ENCODE measurements at places on chromosomes 6 and 20.

GRCh38 chr20:60008130-60008808 is 50.0 kb downstream of the CDH26 start:
- peak; percentile 53 for DNase-seq

DNA sequence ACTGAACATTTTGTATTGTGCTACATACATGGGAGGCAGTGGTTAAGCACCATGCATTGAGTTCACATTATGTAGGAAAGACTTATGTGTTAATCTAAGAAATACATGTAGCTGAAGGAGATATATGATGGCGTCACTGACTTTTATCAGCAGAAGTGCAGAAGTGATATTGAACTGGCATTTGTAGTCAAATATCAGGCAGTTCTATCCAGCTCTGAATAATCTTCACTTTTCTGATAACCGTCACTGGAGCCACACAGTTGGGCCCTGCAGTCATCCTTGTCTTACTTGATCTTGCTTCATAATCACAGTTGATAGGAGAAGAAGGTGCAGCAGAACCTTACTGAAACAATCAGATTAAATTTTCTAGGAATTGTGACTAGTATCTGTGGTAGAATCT is 26.4 kb downstream of the CRISP1 start:
- no peak for DNase-seq

GRCh38 chr20:58453391-58453790 is 61.8 kb downstream of the APCDD1L start:
- DNase-seq: no peak

DNA sequence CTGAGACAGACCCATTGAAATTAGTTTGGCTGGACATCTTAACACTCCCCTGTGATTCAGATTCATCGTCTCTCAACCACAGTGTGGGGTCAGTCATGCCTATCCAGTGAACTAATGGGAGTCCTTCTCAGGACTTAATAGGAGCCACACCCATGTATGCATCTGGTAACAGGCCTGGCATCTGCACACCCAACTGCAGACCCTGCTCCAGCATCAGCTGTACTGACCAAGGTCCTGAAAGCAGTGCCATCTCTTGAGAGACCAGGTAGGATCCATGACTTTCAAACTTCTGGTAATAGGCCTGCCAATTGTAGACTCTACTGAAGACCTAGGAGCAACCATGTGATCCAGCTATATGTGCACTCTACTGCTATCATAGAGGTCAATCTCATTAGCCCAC is 363.6 kb upstream of the POU3F2 start:
- no peak for DNase-seq

DNA sequence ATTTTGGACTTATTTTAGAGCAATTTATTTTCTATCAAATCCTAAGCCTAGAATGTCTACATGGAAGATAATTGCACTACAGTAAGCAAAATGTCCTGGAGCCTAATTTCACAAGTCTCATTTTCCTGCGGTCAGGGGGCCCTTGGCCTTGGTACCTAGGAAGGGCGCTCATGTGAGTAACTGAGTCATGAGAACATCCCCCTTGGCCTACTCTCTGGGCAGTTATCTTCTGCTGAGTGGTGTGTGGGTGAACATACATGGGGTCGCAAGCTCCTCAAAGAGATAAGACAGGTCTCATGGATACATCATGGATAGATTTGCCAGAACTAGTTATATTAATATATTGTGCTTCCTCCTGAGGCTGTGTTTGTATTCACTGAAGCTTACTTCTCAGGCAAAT is 211.2 kb upstream of the MARCKS start:
- no peak for DNase-seq

GRCh38 chr6:30447237-30447636 is 42.1 kb upstream of the HLA-E start:
- DNase-seq: no peak

GRCh38 chr20:39736434-39737327 is 774.5 kb downstream of the DHX35 start:
- DNase-seq: no peak

DNA sequence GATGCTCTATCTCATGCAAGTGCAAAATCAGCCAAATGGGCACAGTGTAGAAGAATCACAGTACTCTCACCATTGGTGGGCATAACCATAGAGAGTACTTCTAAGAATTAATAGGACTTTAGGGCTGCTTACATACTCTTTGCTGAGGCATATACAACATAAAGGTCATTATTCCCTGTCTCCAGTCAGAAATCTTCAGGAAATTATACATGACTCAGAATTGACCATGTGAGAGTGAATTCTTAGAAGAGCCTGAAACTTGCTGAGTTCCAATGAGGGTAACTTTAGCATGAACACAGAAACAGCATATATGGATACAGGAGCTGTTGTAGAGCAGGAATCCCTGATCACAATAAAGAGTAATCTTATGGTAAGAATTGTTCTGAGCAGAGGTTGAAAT is 498.7 kb downstream of the TENT5A start:
- no peak for DNase-seq

GRCh38 chr6:109451376-109451775 is 4.2 kb downstream of the MICAL1 start:
- no peak for DNase-seq

GRCh38 chr6:134031696-134032255 is 20.6 kb downstream of the SLC2A12 start:
- no peak for DNase-seq

- no peak for DNase-seq
Measured at GRCh38 chr6:112851146-112851545, 504.0 kb downstream of the RFPL4B start.

GRCh38 chr6:80156221-80156620 is 49.8 kb downstream of the BCKDHB start:
- no peak for DNase-seq

GRCh38 chr6:165922309-165922794 is 245.3 kb downstream of the TBXT start:
- DNase-seq: no peak

GRCh38 chr6:13248053-13248452 is 80.3 kb downstream of the TBC1D7 start:
- DNase-seq: no peak

GRCh38 chr20:2296524-2297356 is 939 bp downstream of the TGM3 start:
- no peak for DNase-seq

DNA sequence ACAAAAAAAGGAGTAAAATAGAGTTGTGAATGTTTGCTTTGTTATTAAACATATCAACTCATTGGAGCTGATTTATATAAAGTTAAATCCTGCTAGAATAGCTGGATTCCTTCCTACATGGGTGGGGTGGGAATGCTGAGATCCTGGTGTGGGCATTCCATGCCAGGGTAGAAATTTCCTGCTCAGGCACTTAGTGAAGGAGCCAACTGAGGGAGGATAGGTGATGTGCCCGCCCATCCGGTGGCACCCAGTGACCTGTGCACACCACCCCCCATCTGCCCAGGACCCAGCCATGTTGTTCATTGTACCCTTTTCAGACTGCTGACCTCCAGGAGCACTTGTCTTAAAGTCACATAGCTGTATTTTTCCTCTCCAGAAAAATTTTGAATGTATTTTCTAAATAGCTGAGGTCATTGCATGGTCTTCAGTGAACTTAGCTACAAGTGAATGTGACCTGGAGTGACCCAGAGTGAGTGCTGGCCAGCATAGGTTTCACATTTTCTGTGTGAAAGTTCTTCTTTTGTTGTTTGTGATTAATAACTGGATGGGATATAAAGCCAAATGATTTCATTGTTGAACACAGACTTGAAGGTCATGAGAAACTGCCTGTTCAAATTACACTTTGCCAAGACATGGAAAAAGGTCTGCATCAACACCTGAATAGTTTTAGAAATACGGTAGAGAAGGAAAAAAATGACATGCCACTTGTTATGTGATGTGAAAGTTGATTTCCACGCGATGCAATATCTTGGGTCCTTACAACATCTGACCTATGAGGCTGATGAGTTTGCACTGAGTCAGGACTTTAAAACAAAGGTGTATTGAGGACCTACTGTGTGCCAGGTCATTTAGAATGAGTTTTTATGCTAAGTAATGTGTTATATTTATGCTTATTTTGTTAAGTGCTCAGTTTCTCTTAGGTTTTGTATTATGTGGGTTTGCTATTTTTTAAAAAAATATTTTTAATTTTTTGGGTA is 77.2 kb downstream of the UTRN start:
- peak; percentile 76 for DNase-seq

DNA sequence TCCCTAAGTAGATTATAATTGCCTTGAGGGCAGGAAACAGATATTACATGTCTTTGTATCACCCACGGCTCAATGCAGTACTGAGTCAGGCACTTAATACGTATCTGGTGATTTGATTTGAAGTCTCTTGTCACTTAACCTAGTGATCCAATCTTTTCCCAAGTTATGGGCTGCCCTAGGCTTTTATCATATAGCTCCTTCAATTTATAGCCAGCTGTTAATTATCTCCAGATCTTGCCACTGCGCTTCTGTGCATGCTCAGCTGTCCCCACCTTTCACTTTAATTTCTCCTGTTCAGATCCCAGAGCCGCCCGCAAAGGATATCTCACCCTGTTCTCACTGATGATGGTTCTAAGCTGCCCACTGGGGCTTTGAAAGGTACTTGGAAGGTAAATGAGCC is 41.9 kb downstream of the SNHG17 start:
- no peak for DNase-seq

DNA sequence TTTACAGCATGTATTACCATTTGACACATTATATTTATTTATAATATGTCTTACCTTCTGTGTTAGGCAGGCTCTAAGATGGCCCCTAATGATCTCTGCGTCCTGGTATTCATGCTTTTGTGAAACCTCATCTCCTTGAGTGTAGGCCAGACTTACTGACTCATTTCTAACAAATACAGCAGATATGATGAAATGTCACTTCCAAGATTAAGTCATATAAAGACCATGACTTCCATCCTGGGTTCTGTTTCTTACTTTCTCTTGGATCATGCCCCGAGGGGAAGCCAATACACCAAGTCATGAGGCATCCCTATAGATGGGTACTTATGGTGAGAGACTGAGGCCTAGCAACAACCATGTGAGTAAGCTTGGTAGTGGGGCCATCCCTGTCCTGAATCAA is 30.2 kb downstream of the ZHX3 start:
- DNase-seq: peak; percentile 23

DNA sequence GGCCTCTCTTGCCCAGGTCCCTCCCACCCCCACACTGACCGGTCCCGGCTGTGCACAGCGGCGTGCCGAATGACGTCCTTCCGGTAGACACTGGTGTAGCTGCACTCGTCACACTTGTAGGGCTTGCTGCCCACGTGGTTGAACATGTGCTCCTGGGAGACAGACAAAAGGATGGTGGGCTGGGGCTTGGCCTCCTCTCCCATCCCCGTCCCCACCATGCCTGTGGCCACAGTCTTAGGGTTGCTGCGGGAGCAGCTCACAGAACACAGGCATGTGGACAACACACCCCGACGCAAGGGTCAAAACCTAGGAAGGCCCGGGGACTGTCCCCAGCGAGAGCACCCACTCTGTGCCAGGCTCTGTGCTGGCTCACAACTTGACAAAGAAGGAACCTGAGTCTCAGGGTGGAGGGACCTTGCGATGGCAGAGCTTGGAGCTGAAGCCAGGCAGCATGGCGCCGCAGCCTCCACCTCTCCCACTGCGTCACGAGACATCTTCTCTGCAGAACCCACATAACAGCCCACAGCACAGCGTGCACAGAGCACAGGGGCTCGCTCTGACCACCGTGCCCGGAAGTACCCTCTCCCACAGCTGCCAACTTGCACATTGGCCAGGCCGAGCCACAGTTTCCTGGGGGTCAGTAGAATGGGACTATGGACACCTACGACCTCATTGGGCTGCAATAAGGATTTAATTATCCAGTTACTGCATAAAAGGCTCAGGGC is 9.8 kb downstream of the ZNF335 start:
- DNase-seq: no peak

DNA sequence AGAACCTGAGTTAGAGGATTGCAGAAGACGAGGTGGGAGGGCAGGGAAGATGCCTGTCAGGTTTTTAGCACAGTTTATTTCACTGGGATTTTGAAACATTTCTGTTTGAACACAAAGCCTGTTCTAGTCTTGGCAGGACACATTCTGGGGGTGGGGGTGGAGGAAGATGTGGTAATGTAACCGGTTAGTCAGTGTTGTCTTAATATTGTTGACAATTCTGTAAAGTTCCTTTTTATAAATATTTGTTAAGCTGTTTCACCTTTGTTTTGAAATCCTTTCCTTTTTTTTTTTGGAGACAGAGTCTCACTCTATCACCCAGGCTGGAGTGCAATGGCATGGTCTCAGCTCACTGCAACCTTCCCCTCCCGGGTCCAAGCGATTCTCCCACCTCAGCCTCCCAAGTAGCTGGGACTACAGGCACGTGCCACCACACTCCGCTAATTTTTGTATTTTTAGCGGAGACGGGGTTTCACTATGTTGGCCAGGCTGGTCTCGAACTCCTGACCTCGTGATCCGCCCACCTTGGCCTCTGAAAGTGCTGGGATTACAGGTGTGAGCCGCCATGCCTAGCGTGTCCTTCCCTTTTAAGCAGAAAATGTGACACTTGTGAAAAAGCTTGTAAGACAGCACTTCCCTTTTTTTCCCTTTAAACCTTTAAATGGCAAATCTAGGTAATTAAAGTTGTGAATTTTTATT is 20.2 kb downstream of the SLC9A8 start:
- peak; percentile 80 for DNase-seq

DNA sequence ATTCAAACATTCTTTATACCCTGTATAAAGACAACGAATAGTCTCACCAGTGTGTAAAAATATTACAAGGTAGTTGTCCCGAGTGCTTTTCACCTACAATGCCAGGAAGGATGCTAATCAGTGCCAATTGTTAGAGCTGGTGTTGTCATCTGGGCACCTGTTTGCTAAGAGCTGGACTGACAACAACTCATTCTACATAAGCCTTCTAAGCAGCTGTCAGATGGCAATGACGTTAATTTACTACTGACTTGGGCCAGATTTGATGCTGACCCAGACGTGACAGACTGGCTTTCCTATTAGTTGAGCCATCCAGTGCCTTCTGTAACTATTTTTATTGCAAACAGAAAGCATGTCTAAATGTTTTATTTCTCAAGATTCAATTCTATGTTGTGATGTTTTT is 355.2 kb downstream of the ADGRB3 start:
- DNase-seq: no peak

DNA sequence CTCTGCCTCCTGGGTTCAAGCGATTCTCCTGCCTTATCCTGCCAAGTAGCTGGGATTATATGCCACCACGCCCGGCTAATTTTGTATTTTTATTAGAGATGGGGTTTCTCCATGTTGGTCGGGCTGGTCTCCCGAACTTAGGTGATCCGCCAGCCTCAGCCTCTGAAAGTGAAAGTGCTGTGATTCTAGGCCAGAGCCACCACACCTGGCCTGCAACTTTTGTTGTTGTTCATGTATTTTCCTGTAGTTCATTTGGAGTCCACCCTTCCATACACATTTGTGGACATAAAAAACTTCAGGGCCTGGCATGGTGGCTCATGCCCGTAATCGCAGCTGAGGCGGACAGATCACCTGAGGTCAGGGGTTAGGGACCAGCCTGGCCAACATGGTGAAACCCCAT is 14.5 kb downstream of the HSPA1B start:
- DNase-seq: no peak

DNA sequence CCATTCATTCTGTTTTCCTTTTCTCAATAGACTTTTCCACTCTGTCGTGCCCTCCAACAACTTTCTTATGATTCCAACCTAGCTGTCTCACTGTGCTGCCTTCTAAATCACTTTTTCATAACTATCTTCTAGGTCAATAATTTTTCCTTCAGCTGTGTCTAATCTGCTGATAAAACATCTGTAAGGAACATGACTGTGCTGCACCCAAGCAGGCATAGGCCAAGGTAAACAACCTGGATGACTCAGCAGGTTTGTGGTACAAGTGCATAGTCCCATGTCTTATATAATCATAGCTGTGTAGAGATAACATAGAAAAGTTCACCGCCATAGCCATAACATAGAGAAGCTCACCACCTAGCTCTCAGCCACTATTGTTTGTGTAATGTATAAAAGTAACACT is 332.3 kb downstream of the PLCB1 start:
- DNase-seq: no peak

GRCh38 chr6:165118736-165119135 is 190.7 kb downstream of the C6orf118 start:
- no peak for DNase-seq

Data from inflammatory macrophage (primary cell).